M059J (cell line): ENCODE measurements at places on chromosomes 12 and 14.
A peak's percentile ranks its signal among the peaks of the same experiment; 100 is the strongest.

DNA sequence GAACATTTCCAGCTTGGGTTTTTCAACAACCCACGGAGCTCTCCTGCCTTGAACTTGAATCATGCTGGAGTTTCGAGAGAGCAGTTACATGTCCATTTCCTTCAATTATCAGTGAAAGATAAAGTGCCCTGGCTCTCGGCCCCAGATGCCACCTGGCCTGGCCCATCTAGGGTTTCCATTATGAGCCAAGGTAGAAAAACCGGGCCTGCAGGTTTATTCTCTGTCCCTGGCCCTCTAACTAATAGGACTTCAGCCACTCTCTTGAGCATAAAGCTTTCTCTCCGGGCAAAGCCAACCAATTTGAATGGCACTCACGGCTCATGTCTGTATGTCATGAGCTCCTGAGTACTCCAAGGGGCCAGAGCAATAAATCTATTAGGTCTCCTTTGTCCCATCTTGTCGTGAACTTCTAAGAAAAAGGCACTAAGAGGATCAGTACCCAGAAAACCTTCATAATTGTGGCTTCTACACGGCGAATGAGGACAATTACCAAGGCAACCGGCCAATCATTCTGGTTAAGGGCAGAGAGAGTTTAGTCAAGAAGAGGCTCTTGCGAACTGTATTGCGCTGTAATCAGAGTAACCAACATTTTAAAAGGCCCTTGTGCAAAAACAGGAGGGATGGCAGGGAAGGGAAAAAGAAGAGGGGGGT, 392.3 kb downstream of the MED13L start:
- DNase-seq: no peak

GRCh38 chr14:94461526-94462218, 9.1 kb upstream of the SERPINA11 start:
- DNase-seq: peak; percentile 9

DNA sequence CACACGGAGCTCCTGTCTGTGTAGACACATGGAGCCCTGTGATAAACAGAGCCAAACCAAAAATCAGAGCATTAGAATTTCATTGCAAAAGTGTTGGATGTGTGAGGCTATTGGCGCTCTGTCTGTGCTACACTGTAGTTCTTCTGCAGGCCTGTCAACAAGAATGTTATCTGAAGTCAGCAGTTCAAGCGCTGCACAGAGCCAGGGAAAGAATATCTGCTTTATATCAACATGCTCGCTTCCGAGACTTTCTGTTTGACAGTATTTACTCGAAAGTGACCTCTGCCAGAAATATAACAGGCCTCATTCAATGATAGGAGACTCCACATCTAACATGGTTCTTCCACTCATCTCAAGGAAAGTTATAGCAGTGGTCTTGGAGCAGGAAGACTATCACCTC, 118.3 kb downstream of the CCER1 start:
- DNase-seq: no peak

GRCh38 chr14:90400904-90401561, 4.2 kb downstream of the CALM1 start:
- no peak for DNase-seq

DNA sequence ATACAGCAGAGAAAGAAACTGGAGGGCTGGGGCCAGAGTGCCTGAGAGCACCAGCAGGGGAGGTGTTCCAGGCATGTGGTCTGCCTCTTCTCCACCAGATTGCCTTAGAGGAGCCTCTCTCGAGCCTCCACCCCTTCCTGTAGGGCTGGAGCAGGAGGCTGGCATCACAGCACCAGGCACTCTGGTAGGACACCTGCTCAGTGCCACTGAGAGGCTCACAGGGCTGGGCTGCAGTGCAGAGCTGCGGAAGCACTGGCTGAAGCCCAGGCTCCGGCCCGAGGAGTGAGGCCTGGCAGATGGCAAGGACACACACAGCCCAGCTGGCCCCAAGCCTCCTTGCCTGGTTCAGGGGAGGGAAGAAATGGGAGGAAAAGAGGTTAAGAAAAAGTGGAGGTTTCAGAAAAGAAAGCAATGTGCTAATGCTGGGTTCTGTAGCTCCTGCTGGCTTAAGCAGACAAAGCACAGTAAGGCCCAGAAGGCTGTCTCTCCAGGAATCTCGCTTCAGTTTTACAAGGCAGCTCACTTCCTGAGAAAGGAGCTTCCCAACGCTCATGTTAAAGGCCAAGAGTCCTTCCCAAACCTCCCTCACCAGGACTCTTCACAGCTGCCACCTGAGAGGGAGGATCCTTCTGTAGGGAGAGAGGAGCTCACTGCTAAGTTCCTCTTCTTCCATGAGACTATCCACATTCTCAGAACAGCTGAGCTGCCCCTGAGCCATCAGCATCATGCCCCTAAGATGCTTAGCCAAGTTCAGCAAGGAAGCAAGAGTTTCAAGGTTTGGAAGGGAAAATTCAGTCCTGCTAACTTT, 23.8 kb downstream of the SPTB start:
- no peak for DNase-seq

GRCh38 chr14:100449225-100449987, 126.3 kb downstream of the SLC25A47 start:
- no peak for DNase-seq

GRCh38 chr12:57366315-57366714, 64.5 kb downstream of the R3HDM2 start:
- DNase-seq: no peak

DNA sequence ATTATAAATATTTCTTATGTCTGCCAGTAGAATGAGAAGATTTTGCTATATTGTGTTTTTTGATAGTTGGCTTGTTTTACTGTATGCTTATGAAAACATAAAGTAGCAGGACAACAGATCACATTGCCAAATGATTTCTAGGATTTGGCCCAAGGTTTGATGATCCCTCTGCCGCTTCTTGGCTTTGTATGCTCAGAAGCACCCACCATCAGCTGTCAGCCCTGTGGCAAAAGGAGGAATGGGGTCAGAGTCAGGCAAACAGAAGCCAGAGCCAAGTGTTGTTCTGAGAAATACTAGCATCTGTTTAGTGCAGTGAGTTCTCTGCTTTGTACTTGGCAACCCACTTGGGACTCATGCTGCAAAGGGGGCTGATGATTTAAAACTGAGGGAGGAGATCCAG, 152.2 kb downstream of the PDE3A start:
- DNase-seq: no peak
